COR-L47 (cell line): ENCODE measurements at places on chromosomes 4 and X.

GRCh38 chr4:140088323-140088967 lies 65.5 kb downstream of the MAML3 start:
- DNase-seq = no peak

GRCh38 chr4:142203505-142203904 lies 567.1 kb downstream of the IL15 start:
- no peak for DNase-seq

GRCh38 chrX:110519906-110520452 lies 161.3 kb downstream of the RTL9 start:
- DNase-seq = no peak

DNA sequence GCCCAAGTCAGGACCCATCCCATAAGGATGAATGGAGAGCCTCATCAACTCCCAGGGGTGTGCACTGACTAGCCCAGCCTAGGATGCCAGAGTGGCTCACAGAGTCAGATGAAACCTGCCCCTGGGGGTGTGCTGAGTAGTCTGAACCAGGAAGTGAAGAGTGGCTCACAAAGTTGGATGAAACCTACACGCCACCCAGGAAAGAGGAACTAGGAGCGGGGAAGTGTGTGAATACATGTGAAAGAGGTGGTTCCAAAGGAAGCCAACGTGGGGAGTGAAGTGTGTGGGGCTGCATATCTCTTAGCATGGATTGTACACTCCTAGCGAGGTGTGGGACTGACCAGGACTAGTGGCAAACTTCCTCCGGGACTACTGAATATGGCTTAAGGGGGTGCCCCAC lies 902.1 kb upstream of the NDST4 start:
- no peak for DNase-seq

DNA sequence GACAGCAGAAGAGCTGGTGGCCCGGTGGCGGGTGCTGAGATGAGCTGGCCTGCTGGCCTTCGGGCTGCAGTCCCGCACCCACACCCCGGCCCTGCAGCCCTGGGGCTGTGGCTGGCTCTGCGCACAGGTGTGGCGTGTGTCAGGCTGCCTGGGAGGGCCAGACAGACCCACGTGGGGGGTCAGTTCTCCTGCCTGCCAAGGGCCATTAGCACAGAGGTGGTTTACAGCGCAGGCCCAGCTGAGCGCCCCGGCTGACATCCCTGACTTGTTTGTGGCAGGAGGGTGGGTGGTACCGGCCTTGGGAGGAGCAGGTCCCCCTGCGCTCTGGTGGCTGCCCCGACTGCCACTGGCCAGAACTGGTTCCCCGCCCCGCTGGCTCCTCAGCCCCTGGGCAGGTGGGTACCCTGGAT lies 9.4 kb upstream of the HGFAC start:
- DNase-seq = no peak

GRCh38 chr4:20761826-20762225 lies 61.6 kb downstream of the PACRGL start:
- DNase-seq = no peak

GRCh38 chr4:98577956-98578355 lies 80.5 kb downstream of the TSPAN5 start:
- DNase-seq = no peak

GRCh38 chrX:78506248-78506647 lies 152.9 kb downstream of the RTL3 start:
- no peak for DNase-seq

DNA sequence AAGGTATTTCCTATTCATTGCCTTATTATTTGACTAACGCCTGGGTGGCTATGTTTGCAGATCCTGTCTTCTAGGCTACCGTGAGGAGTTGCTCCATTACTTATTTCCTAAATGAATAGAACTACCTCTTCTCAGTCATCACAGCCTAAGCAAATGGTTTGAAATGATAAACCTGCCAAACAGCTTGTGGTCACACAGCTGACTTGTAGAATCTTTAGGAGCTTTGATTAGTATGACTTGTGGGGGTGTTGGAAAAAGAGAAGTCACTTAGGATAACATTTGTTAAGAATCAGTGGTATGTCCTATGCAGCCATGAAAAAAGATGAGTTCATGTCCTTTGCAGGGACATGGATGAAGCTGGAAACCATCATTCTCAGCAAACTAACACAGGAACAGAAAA lies 169.3 kb downstream of the PPARGC1A start:
- DNase-seq = no peak

DNA sequence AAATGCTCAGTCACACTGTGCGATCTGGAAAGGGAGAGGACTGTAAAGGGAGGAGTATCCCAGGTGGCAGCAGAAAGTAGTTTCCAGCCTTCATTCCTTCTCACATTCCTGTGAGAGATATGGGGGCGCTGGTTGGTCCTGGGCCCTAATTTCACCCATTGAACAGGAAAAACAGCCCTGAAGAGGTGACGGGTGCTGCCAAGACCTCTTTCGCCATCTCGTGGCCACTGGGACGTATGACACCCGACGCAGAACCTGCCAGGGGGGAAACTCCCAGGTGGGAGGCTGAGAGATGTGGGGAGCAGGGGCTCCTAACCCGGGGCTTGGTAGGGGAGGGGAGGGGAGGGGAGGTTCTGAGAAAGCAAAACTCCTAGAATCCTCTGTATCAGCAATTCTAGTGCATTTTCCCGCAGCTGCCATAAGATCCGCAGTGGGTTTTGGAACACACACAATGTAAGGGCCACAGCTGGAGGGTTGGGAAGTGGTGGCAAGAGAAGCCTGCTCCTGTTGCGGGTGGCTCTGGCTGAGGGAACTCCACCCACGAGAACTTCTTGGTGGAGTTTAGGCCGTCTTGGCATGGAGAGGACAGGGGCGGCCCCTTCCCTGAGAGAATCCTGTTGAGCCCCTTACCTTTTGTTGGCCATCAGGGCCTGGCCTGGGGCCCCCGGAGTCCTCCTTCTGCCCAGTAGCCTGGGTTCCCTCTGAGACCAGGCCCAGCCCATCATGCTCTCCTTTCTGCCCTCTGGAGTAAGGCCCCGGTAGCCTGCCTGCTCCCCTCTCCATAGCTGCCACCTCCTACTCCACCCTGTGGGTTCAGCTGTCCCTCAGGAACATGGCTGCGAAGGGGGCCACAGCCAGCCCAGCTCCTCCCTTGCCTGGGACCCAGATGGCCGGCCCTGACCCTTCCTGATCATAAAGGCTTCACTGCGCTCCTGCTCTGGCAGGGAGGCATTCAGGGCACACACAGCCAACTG lies 134.1 kb downstream of the OR13H1 start:
- no peak for DNase-seq

DNA sequence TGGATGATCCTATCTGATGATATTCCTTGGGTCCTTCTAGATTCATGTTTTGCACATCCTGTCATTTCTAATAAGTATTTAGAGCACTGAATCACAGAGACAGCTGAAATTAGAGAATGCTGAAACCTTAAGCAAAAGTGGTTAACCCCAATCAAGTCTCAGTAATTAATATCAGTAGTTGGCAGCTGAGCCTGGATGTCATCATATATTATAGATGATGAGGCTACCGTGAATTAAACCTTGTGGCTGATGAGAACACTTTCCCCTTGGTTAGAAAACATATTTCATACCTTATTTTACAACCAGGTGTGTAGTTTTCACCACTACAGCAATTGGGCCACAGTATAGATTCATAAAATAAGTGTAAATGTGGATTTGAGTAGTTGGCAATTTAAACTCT lies 499.0 kb downstream of the PDGFC start:
- DNase-seq = no peak

- no peak for DNase-seq
These were observed 420.6 kb upstream of the PABPC4L start for GRCh38 chr4:134622199-134622598.

GRCh38 chrX:53997724-53998123 lies 46.5 kb downstream of the PHF8 start:
- no peak for DNase-seq

- DNase-seq = peak; percentile 60
These were observed 170.9 kb downstream of the FRMPD4 start for GRCh38 chrX:12309040-12309743.

- no peak for DNase-seq
These were observed 148.3 kb downstream of the STOX2 start for GRCh38 chr4:184053434-184053833.

GRCh38 chrX:136076942-136077341 lies 70.4 kb upstream of the FHL1 start:
- no peak for DNase-seq

- DNase-seq = no peak
These were observed 189.8 kb upstream of the PSAPL1 start for GRCh38 chr4:7624396-7624980.

- DNase-seq = no peak
These were observed 1.0 kb downstream of the LIMCH1 start for GRCh38 chr4:41538887-41539498.

DNA sequence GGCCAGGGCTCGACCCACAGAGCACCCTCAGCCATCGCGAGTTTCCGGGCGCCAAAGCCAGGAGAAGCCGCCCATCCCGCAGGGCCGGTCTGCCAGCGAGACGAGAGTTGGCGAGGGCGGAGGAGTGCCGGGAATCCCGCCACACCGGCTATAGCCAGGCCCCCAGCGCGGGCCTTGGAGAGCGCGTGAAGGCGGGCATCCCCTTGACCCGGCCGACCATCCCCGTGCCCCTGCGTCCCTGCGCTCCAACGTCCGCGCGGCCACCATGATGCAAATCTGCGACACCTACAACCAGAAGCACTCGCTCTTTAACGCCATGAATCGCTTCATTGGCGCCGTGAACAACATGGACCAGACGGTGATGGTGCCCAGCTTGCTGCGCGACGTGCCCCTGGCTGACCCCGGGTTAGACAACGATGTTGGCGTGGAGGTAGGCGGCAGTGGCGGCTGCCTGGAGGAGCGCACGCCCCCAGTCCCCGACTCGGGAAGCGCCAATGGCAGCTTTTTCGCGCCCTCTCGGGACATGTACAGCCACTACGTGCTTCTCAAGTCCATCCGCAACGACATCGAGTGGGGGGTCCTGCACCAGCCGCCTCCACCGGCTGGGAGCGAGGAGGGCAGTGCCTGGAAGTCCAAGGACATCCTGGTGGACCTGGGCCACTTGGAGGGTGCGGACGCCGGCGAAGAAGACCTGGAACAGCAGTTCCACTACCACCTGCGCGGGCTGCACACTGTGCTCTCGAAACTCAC lies 3.6 kb downstream of the MID1IP1 start:
- no peak for DNase-seq

GRCh38 chrX:31547416-31547815 lies 475.6 kb upstream of the FTHL17 start:
- no peak for DNase-seq

DNA sequence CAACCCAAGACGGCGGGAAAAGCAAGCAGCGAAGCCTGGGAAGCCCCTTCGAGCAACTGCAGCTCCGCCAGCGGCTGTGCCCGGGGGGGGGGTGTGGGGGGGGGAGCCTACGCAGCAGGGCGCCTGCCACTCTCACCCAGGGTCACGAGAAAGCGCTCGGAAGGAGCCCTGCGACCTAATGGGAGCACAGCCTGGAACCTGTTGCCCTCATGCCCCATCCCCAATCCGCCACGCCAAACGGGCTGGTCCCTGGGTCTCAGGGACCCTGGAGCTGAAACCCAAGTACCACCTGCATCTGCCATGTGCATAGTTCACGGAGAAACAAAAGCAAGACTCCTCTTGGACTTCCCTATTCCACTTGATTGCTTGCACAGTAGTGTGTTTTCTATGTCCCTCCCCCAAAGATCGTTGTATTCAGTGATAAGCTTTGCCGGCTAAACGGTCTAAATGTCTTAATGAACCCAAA lies 359 bp upstream of the GAB3 start:
- no peak for DNase-seq

DNA sequence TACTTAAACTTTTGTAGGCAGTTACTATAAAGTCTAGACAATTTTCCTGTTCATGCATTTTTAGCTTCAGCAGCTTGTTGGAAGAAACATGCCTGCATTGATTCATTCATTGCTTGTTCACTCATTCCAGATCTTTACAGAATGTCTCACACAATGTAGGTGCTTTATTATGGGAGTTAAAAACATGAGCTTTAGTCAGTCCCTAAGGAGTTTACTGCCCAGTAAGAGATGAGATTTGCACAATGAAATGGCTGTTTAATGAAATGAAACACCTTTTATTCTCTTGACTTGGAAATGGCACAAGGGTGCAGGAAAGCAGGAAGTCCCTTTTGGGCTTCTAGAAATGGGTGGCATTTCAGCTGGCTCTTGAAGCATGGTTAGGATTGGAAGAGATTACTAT lies 2.9 kb downstream of the NOCT start:
- no peak for DNase-seq

DNA sequence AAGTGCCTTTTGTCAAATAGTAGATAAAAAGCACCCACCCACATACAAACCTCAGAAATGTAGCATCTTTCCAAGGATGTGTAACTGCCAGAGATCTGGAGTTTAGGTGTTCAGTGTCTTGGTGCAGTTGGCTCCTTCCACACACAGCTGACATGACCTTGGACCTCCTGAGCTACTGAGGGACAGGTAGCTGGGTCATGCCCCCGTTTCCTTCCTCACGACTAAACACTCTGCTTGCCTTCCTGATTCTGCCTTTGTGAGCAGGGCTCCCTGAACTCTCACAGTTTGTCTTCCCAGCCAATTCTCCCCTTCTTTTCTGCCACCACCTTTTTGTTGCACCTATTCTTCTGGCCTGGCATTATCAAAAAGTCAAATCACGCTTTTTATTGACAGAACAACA lies 10.2 kb upstream of the RUFY3 start:
- no peak for DNase-seq
